ENCODE measurements at places on chromosomes 7 and 10.
A peak's percentile ranks its signal among the peaks of the same experiment; 100 is the strongest.

- peak; percentile 11 for DNase-seq
Observed at GRCh38 chr7:1027242-1028043, 16.9 kb upstream of the GPR146 start.

GRCh38 chr7:18572885-18573284 lies 77.3 kb downstream of the HDAC9 start:
- DNase-seq, result no peak

DNA sequence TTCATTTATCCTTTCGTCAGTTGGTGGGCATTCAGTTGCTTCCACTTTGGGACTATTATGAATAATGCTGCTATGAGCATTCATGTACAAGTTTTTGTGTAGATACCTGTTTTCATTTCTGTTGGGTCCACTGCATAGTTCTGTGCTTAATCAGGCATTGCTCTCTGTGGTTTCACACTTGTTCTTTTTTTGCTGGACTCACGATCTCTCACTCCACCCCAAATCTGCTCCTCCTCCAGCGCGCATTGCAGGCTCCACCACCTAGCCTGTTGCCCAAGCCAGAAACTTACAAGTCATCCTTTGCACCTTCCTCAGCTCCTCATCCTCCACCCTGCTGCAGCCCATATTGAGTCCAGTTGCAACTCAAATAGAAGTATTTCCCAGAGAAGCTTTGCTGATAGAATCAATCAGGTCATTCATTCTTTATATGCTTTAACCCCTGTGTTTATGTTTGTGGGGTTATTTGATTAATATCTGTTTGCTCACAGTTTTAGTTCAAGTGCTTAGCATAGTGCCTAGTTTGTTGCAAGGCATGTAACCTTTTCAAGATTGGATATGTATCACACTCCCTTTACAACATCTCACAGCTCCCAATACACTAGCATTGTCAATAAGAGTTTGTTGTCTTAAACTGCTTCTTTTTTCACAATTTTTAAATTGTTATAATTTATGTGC lies 16.6 kb upstream of the AFAP1L2 start:
- no peak for DNase-seq

- DNase-seq, result no peak
Observed at GRCh38 chr10:86204421-86205305, 161.9 kb downstream of the GRID1 start.

- DNase-seq, result no peak
Observed at GRCh38 chr10:104233817-104234216, 1.7 kb upstream of the CFAP43 start.

- DNase-seq, result no peak
Observed at GRCh38 chr7:18191862-18192625, 164.4 kb upstream of the PRPS1L1 start.

DNA sequence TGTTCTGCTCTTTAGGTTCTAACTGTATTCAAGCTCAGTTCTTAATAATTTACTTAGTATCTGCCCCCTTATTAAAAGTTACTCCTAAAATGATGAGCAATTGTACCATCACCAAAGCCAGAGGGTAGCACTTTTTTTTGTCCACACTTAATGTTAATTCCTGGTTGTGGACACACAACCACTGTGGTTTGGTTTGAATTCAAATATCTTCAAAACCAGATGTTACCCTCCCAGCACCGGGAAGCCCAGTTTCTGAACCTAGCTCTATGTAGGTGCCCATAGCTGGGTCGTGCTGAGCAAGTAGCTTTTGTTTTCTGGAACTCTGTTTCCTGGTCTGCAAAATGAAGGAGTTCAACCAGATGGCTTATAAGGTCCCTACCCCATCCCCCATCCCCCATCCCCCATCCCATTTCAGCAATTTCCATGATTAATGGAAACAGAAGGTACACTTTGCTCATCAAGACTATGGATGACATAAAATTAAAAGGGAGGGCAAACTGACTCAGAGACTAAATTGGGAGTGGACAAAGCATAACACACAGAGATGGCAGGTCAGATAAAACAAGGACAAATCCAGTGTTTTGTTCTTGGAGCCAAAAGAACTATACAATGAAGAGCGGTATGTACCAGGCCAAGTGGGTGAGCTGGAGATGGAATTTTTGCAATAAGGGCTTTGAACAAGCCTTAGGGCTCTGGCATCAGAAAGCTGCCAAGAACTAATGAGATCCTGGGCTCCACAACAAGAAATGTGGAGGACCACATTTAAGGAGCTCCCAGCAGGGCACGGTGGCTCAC lies 56.7 kb downstream of the DLG5 start:
- DNase-seq, result no peak

GRCh38 chr10:71653044-71653443 lies 66.5 kb downstream of the C10orf105 start:
- no peak for DNase-seq

GRCh38 chr7:30178748-30179436 lies 44.1 kb downstream of the MTURN start:
- DNase-seq, result no peak

DNA sequence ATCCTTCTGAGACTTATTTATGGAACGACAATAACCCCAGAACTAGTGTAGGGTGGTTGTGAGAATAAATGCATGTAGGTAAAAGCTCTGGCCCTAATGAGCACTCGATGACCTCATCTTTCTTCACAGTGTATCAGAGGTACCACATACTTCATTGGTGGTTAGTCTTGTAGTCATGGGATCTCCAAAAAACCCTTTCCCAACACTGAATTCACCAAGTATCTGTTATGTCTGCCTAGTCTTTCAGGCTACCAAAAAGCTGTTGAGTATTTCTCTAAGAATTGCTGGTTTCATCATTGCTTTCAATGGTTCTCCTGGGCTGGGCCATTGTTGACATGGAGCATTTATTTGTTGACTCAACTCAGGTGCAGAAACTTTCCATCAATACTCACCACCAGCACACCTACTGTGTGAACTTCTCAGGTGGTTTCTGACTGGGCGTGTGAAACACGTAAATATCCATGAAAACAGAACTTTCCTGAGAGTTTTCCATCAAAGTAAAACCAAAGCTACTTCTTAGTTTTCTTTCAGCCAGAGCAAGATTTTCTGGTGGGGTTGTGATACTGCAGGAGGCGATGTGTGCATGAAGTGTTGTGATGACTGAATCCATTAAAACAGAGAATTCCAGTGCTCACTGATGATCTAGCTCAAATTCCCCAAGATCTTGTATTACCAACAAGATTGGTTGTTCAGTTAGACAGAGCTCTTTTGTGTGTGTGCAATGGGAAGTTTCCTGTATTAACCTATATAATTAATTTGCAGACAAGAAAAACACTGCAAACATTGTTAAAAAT lies 51.4 kb upstream of the SLC35B4 start:
- DNase-seq, result no peak

DNA sequence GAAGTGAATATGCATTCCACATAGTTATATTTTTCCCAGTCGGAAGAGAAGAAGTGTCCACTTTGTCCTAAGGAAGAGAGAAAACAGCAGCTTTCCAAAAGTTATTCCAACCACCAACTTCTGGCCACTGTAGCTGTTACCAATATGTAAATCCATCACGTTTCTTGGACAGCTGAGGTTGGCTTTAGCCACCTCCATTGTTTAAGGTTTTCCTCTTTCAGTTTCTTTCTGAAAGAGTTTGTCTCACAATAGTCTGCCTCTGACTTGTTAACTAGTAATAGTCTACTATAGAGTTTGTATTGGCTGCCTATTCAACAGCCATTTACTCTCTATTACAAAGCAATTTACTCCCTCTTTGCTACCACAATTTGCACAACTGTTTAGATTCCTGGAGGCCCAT lies 457.6 kb upstream of the LRRN3 start:
- no peak for DNase-seq

- no peak for DNase-seq
Observed at GRCh38 chr10:86282664-86283465, 83.7 kb downstream of the GRID1 start.

DNA sequence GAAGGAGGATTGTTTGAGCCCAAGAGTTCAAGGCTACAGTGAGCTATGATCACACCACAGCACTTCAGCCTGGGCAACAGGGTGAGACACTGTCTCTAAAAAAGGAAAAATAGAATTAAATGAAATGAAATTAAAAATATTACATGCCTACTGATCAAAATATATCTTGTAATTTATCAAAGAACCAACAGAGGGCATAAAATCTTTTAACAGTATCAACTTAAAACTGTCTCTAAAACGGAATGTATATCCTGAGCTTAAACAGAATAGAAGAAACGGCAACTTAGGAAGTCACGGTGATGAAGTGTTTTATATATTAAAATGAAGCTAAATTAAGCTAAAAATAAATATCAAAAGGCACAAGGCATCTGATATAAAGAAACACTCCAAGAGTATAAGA lies 78.8 kb downstream of the MTPAP start:
- no peak for DNase-seq

DNA sequence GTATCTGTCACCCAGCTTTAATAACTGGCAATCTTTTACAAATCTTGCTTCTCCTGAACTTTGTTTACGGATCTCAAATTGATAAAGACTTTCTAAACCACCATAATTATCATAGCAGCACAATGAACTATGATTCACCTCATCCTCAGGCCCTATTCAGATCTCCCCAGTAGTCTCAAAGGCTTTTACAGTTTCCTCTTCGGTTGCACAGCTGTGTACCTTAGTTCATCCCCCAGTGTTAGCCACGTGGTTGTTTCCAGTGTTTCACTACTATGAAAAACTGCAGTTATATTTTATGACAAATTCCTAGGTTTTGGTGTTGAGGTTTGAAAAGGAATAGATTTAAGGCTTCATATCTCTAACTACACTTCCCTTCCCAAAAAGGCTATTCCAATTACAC lies 24.9 kb downstream of the PAXIP1 start:
- DNase-seq, result no peak

DNA sequence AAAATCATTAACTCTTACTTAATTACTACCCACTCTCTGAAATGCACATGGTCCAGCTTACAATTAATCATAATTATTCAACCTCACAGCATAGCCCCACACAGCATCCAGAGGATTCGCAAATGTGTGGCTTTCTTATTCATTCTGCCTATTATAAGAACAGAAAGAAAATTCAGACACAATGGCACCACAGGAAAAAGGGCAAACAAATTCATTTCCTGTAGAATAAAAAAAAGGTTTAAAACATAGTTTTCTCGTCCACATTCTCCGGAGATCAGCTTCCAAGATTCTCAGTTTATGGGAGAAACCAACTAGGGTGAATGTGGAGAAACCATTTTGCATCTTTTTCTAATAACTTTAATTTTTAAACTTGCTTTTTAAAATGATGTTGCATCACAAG lies 201.6 kb downstream of the PARD3 start:
- DNase-seq, result no peak

- no peak for DNase-seq
Observed at GRCh38 chr7:150850273-150850672, 2.0 kb upstream of the AOC1 start.

DNA sequence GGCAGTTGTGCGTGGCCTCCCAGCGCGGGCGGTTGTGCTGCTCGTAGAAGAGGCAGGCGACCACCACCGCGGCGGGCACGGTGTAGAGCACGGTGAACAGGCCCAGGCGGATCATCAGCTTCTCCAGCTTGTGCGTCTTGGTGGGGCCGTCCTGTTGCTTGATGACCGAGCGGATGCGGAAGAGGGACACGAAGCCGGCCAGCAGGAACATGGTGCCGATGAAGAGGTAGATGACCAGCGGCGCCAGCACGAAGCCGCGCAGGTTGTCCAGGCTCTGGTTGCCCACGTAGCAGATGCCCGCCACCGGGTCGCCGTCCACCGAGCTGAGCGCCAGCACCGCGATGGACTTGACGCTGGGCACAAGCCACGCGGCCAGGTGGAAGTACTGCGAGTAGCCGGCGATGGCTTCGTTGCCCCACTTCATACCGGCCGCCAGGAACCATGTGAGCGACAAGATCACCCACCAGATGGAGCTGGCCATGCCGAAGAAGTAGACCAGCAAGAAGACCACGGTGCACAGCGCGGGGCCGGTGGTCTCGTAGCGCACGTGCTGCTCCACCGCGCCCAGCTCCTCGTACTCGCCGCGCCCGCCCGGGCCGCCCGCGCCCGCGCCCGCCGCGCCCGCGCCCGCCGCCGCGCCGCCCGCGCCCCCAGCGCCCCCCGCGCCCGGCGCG lies 2.2 kb downstream of the FZD8 start:
- no peak for DNase-seq

GRCh38 chr10:103748020-103748419 lies 107.4 kb downstream of the SH3PXD2A start:
- no peak for DNase-seq

DNA sequence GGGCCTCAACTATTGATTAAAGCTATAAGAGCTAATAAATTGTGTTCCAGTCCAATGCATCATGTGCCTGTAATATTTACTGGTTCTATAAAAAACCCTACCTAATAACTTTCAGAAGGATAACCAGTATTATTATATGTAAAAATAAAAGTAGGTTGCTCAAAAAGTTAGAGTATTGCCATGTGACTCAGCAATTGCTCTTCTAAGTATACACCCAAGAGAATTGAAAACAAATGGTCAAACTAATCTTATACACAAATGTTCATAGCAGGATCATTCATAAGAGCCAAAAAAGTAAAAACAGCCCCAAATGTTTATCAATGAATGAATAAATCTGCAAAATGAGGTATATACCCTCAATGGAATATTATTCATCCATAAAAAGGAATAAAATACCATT lies 89.5 kb upstream of the TES start:
- DNase-seq, result no peak

DNA sequence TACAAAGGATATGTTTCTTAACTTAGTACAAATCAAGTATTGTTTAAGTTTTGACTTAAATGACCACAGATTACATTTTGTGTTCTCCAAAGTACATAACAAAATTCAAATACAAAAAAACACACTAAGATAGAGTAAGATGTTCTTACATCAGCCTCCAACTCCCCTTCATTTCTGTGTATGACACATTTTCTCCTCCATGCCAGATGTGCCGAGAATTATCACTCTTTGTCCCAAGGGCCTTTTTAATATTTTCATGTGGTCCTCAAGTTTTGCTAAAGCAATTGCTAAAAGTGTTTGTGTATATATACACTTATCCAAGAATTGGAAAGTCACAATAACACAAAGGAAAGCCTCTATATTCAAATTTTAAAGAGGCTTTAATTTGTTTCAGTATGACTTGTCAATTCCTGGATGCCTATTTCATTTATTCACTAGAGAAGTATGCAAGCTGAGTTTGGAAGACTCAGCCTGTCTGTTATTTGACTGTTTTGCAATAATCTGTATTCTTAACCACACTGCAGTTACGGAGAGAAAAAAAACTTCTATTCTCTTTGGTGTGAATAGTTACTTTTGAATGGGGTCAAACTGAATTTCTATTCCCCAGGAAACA lies 586.4 kb upstream of the SEMA3D start:
- DNase-seq, result no peak

GRCh38 chr10:71996592-71997371 lies 32.6 kb downstream of the CHST3 start:
- DNase-seq, result no peak

DNA sequence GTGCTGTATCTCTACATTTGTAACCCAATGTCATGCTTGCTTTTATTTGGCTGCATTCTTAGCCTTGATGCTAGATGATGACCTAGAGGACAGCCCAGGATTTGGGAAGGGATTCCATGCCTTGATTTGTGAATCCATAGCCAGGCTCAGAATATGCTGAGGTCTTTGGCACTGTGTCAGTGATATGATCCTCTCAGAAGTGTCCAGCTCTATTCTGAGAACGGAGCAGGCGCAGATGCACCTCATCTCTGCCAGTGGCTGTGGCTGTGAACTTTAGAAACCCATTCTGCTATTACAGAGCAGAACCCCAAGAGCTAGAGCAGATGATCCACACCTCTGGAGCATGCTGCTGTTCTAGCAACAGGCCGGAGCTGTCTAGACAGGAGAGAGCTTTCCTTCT lies 212.8 kb downstream of the TRIL start:
- no peak for DNase-seq

Measured in hematopoietic multipotent progenitor cell treated with erythropoietin and hydrocortisone succinate and interleukin-3 and kit ligand, for 15 days (in vitro differentiated cells).